ENCODE measurements at places on chromosomes 16 and 17. TPM values are rescaled to one million over a fixed set of nuclear protein-coding genes. Genes with fewer than 3 reads are reported as not detected.

DNA sequence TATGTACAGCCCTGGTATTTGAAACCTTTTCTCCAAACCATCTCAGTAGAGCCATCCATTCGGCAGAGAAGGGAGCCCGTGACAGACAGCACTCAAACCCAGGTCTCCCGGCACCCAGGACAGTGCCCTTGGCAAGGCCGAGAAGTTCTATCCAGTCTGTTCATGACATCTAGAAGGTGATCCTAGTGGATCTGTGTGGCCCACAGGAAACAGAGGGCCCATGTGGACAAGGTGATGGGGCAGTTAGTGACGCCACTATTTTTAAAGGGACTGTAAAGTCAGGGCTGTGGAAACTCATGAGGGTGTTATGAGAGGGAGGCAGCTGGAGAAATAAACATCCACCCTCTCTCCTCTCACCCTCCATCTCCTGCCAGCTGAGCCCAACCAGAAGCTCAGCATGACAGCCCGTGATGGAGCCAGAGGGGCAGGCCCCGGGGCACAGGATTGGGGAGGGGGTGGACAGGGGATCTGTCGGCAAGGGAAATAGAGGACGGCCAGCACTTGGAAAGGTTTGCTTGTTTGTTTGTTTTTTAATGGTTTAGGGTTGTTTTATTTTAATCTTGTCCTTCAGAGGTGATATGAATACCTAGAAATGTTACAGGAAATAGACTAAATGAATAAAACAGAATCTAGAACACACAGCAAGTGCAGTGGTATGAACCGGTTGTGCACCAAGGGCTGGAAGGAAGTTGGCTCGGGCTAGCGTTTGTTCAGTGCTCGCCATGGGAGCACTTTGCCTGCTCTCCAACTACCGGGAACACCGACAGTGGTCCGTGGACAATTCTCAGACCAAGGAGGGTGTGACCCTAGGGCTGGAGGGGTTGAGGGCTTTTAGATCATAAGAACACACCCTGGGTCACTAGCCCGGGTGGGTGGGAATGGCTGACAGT, 17.1 kb downstream of the MYLK3 start:
- no peak overlapping the region for H3K4me3 ChIP-seq
- DNase-seq, result no peak
- H3K27ac ChIP-seq, result no peak overlapping the region
- no peaks in the 10 kb centered on the region for H3K27me3 ChIP-seq
- H3K36me3 ChIP-seq, result no peaks in the 10 kb centered on the region
- no peaks in the 10 kb centered on the region for H3K4me1 ChIP-seq

GRCh38 chr16:4369007-4369733, 2.5 kb upstream of the VASN start:
- no peak overlapping the region for H3K27ac ChIP-seq
- H3K4me1 ChIP-seq, result peaks cover 38% of the 10 kb centered on the region
- DNase-seq, result no peak
- no peaks in the 10 kb centered on the region for H3K27me3 ChIP-seq
- no peak overlapping the region for H3K4me3 ChIP-seq

DNA sequence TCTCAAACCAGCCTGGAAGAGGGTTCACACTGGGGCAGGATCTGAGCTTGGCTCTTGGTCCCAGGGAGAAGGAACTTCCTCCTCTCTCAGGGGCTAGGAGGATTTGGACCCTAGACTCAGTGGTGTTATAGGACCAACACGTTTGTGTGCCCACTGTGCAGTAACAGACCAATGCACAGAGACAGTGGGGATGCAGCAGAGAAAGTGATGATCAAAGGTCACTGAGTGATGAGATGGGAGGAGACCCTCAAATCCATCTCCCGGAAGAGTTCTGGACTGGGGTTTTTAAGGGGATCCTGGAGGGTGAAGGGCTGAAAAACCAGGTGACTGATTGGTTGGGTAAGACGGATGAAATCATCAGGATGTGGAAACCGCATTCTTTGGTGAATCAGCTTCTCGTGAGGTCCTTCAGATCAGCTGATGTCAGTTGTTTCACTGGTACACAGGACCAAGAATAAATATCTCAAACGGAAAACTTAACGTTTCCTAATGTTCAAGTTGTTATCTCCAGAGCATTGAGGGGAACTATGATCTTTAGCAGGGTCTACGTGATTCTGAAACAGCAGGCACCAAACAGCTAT, 3.3 kb upstream of the VAC14 start:
- no peak for DNase-seq
- H3K27me3 ChIP-seq, result peaks cover 12% of the 10 kb centered on the region
- H3K36me3 ChIP-seq, result no peaks in the 10 kb centered on the region
- peaks cover 16% of the 10 kb centered on the region for H3K4me1 ChIP-seq

DNA sequence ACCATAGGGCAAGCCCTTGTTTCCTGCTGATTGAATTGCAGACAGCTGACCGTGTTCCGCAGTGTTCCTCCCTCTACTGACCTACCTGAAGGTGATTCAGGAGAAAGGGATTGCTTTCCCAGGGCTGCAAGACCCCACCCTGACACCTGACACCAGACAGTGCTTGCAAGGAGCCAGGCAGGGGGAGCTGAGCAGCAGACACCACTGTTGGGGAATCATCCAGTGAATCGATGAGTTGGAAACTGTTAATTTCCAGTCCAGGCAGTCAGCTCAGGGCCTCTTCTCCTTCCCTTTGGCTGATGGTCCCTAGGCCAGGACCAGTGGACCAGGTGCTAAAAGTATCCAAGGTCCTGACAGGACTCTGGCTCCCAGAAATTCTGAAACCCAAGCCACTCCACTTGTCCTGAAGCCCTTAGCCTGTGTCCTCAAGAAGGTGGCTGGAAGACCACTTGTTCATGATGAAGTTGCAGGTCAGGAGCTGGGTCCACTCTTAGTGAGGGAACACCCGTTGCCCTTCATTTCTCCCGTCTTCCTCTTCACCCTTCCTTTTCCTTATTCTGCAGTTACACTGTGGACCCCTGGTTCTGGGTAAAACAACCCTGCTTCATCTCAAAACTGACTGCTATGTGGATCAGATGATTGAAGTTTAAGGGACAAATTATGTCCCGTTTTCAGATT, 9.5 kb upstream of the UNK start:
- peaks cover 12% of the 10 kb centered on the region for H3K4me1 ChIP-seq
- no peak overlapping the region for H3K4me3 ChIP-seq
- H3K27me3 ChIP-seq, result no peaks in the 10 kb centered on the region
- no peak overlapping the region for H3K27ac ChIP-seq

DNA sequence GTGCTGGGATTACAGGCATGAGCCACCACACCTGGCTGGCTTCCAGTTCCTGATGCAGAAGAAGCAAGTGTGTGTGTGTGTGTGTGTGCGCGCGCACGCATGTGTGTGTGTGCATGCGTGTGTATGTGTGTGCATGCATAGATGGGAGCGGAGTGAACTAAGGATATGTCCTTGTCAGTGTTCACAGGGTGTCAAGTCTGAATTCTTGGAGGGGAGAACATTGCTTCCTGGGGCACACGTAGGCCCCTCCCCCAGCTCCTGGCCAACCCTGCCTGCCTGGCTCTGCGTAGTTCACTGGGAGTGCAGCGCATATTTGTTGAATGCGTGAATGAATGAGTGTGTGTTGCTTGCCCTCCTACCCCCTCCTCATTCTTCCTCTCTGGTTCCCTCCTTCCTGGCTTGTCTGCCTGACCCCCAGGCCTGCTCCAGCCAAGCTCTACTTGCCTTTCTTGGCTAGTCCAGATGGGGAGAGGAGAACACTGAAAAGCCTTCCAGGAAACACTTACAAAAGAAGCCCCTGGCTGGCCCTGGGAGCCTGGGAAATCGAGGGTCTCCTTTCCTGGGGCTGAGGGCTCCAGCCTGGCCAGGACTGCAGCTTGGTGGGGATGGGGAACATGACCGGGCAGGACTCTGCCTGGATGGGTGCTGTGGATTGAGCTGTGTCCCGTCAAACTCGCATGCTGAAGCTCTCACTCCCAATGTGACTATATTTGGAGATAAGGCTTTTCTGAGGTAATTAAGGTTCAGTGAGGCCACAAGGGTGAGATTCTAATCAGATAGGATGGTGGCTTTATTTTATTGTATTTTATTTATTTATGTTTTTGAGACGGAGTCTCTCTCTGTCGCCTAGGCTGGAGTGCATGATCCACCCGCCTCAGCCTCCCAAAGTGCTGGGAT, 27.9 kb downstream of the IGFBP4 start:
- no peak overlapping the region for H3K4me3 ChIP-seq
- no peak for DNase-seq
- H3K4me1 ChIP-seq, result peaks cover 8% of the 10 kb centered on the region

Gene KCNG4
- total RNA-seq, result not detected

Gene TBC1D3E
- not detected for total RNA-seq
